H9 (cell line): ENCODE measurements at places on chromosomes 7 and 10. TPM values are rescaled to one million over a fixed set of nuclear protein-coding genes. Genes with fewer than 3 reads are reported as not detected.

DNA sequence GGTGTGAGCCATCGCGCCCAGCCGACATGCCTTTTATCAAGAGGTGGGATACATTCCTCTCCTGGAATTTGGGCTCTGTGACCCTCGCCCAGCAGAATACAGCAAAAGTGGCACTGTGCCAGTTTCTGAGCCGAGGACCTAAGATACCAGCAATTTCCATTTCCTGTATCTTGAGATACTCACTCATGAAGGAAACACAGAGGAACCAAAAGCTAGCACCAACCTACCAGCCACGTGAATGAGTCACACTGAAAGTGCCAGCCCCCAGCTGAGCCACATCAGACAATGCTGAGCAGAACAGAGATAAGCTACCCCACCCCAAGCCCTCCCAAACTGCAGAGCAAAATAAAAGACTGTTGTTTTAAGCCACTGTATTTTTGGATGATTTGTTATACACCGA, 56.3 kb downstream of the CACUL1 start:
- H3K4me1 ChIP-seq = no peaks in the 10 kb centered on the region
- H3K27me3 ChIP-seq = no peaks in the 10 kb centered on the region
- H3K27ac ChIP-seq = no peak overlapping the region
- H3K4me3 ChIP-seq = no peak overlapping the region

DNA sequence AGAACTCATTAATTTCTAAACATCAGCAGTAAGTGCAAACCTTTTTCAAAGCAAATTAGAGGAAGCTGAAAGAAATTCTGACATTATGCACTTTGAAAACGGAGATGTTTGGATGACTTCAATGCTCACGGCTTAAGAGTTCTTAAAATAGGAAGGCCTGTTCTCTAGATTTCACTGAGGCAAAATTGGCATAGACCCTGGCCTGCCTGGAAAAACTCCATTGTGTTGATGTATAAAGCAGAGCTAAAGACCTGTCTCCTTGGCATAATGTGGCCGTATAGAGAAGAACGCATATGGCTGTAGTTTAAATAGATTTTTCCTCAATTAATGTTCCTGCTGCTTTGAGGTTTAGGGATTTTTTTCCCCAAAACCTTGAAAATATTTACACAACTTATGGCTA, 24.5 kb upstream of the AGMO start:
- no peaks in the 10 kb centered on the region for H3K4me1 ChIP-seq
- H3K36me3 ChIP-seq = peaks cover 12% of the 10 kb centered on the region
- H3K27ac ChIP-seq = no peak overlapping the region
- no peak overlapping the region for H3K4me3 ChIP-seq
- no peaks in the 10 kb centered on the region for H3K27me3 ChIP-seq

GRCh38 chr7:3427957-3428356, 126.9 kb downstream of the SDK1 start:
- no peak overlapping the region for H3K4me3 ChIP-seq
- no peak for DNase-seq
- H3K27me3 ChIP-seq = no peaks in the 10 kb centered on the region
- H3K4me1 ChIP-seq = peaks cover 4% of the 10 kb centered on the region
- no peaks in the 10 kb centered on the region for H3K36me3 ChIP-seq

GRCh38 chr7:74025146-74025545, 2.8 kb upstream of the ELN start:
- H3K27me3 ChIP-seq = no peaks in the 10 kb centered on the region
- H3K4me3 ChIP-seq = no peak overlapping the region
- no peak for DNase-seq
- no peaks in the 10 kb centered on the region; the same call in 2 of the 3 replicates for H3K36me3 ChIP-seq

GRCh38 chr7:28544453-28545117, 132.3 kb downstream of the CREB5 start:
- no peak overlapping the region for H3K27ac ChIP-seq
- no peak overlapping the region for H3K4me3 ChIP-seq
- H3K4me1 ChIP-seq = no peaks in the 10 kb centered on the region
- no peak for DNase-seq
- H3K36me3 ChIP-seq = no peaks in the 10 kb centered on the region

The ENTPD1 gene
- total RNA-seq = 1.9 and 2.0 TPM in 2 replicates

The PIP gene
- total RNA-seq = not detected in 2 replicates

The WDFY4 gene
- total RNA-seq = not detected in 2 replicates

The ANKRD30A gene
- not detected in 2 replicates for total RNA-seq

The TYW1B gene
- total RNA-seq = 5.1 and 5.5 TPM in 2 replicates

The GLCCI1 gene
- total RNA-seq = 19.1 and 19.5 TPM in 2 replicates

The TLX1 gene
- total RNA-seq = not detected in 2 replicates
